ENCODE measurements at places on chromosomes 5 and 9. TPM values are rescaled to one million over a fixed set of nuclear protein-coding genes. Genes with fewer than 3 reads are reported as not detected.

The PCDHGB1 gene
- 0.47 TPM for total RNA-seq

The LHX2 gene
- not detected for total RNA-seq

The DND1 gene
- 5.0 TPM for total RNA-seq

The IL13 gene
- not detected for total RNA-seq

DNA sequence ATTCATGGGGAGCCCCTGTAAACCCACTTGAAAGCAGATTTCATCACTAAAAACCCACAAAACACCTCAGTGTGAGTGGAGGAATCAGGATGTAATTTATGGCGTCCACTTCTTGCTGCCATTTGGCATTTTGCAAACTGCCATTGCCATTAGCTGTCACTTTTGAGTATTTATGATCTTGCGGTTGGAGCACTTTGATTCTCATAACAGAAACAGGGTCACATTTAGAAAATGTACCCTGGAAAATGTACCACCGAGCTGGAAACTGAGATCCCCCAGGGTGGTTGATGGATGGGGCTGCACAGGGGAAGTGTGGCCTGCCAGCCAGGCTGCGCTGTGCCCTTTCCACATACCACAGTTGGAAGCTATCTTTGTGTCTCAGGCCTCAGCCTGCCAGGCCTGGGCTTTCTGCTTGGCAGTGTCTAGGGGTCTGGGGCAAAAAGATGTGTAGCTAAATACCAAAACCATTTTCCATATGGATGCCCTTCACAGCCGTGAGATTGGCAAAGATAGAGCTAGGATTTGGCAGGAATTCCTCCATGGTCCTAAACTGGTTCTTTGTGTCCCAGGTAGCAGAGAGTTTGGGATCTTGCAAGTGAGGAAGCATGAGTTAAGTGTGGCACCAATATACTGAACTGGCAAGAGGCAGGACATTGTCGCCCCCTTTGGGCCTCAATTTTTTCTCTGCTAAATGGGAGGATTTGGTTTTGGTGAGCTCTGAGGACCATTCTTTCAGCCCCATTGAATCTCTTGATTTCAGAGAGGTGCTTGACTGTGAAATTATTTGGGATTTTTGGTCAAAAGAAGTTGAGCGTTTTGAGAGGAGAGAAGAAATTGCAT is 46.2 kb downstream of the GALNT10 start:
- no peaks in the 10 kb centered on the region for H3K27me3 ChIP-seq
- H3K36me3 ChIP-seq = no peaks in the 10 kb centered on the region
- H3K27ac ChIP-seq = no peak overlapping the region
- DNase-seq = no peak
- H3K4me1 ChIP-seq = no peaks in the 10 kb centered on the region

DNA sequence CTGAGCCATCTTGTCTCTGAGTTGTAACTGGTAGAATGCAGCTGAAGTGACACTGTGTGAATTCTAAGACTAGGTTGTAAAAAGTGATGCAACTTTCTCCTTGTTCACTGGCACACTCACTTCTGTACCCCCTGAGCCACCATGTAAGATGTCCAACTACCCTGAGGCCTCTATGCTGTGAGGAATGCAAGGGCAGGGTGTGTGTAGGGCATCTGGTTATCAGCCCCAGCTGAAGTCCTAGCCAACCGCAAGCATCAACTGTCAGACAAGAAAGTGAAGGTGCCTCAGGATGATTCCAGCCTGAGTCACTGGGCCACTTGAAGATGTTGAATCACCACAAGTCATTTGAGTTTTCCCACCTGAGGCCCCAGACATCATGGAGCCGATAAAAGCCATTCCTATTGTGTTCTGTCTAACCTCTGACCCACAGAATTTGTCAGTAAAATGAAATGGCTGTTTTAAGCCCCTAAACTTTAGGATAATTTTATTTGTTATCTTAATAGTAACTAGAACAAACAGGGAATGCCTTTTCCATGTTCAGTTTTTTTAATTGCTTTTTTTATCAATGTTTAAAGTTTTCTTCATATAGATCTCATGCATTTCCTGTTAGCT is 18.7 kb upstream of the RHOBTB3 start:
- no peaks in the 10 kb centered on the region for H3K36me3 ChIP-seq
- no peak overlapping the region for H3K4me3 ChIP-seq
- H3K27ac ChIP-seq = no peak overlapping the region
- no peaks in the 10 kb centered on the region for H3K27me3 ChIP-seq
- H3K4me1 ChIP-seq = no peaks in the 10 kb centered on the region

DNA sequence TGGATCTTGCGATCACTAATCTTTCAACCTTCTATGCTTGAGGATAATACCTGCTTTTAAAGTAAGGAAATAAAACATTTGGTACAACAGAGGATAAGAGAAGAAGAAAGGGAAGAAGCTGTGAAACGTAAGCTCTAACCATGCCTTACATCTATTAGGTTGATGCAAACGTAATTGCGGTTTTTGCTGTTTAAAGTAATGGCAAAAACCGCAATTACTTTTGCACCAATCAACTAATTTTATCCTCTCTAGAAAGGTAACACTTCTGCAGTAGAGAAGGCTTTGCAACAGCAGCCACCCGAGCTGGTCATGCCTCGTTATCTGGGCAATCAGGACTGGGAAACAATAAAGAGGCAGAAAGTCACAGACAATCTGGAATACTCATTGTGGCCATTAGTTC is 224.1 kb downstream of the MED10 start:
- H3K4me1 ChIP-seq = no peaks in the 10 kb centered on the region
- no peak overlapping the region for H3K27ac ChIP-seq
- no peak overlapping the region for H3K4me3 ChIP-seq

GRCh38 chr5:14035859-14036503 is 91.5 kb upstream of the DNAH5 start:
- H3K36me3 ChIP-seq = no peaks in the 10 kb centered on the region
- no peaks in the 10 kb centered on the region for H3K27me3 ChIP-seq
- peak overlapping the region; percentile 73 for H3K27ac ChIP-seq
- DNase-seq = no peak
